Activated T-helper 9 cell treated with anti-CD3 and anti-CD28 coated beads, Interleukin-2, amount 50 U/mL, for 16 hours (primary cell): ENCODE measurements at places on chromosomes 1 and 21.

DNA sequence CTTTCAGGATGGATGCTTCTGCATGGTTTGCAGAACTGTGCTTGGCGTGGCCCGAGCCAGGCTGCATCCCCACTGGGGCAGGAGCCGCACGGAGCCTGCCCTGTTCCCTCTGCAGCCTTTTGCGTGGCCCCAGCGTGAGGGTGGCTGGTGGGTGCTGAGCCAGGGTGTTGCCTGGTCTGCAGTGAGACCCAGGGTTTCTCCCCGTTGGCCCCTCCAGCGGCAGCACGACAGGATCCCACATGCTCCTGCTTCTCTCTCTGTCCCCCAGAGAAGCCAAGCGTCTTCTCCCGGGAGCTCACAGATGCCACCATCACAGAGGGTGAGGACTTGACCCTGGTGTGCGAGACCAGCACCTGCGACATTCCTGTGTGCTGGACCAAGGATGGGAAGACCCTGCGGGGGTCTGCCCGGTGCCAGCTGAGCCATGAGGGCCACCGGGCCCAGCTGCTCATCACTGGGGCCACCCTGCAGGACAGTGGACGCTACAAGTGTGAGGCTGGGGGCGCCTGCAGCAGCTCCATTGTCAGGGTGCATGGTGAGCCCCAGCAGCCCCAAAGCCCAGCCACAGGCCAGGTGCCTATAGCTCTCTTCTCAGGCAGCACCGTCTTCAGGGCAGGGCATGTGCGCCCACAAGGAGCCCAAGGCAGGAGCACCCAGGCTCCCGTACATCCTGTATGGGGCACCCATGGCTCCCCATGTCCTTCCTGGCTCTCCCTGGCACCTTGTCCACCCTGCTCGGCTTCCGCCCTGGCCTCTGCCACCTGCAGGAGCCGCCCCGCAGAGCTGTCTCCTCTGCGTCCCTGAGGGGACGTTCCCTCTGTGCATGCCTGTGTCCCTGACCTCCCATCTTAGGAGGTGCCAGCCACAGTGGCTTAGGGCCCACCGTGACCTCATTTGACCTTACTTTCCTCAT, 78.9 kb downstream of the OBSCN start:
- no peak for DNase-seq

DNA sequence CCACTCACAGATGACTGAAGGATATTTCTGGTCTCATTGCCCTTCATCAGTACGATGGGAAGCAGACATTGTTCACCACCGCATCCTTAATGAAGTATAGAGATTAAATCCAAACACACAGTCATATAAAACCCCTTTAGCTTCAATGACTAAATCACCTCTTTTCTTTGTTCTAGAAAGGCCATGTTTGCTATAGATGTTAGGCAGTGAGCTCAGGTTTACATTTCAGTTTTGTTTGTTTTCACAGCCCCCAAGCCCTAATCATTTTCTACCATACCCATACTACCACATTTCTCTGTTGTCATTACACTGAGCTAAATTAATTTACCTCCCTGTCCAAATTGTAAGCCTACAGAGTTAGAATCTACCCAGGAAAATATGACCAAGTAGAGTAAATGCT, 385.1 kb downstream of the NTNG1 start:
- no peak for DNase-seq

DNA sequence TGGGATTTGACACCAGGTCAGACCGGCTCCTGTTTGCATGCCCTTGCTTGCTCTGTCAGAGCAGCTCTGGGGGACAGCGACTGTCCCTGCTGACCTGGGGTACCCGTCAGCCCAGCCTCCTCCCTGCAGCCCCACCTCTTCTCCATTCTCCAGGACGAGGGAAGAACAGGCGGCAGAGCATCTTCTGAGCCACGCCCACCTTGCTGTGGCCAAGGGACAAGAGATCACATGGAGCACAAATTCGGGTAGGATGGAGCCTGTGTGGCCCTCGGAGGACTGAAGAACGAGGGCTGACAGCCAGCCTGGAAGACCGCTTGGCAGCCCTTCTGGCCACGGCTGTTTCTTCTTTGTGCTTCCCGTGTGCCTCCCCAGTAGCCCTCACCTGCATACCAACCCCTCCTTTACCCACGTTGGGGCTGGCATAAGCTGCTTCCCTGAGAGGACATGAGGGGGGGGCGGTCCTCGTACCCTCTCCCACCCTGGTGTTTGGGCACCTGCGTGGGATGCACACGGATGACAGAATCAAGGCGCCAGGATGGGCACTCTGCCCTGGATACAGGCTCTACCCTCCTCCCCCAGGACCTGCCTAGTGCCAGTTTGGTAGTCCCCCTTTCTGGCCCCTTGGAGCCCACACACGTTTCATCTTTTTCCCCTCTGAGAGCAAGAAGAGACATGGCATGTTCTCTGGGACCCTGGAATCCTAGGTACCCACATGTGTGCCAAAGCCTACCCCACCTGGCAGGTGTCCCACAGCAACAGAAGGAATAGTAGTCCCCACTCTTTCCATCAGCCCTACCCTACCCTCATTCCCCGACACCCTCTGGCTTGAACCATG, 26.9 kb downstream of the CDK18 start:
- no peak for DNase-seq

GRCh38 chr1:160030657-160031364, 979 bp downstream of the PIGM start:
- no peak for DNase-seq

- DNase-seq, result no peak
Measured at GRCh38 chr1:68049941-68050878, at the start of gene DIRAS3. Gene DIRAS3, minus strand, starts transcription at chr1:68050627. Its CDS starts 3,330 bp downstream, at chr1:68047297.

- no peak for DNase-seq
Measured at GRCh38 chr1:33167650-33168447, 14.0 kb downstream of the TRIM62 start.

DNA sequence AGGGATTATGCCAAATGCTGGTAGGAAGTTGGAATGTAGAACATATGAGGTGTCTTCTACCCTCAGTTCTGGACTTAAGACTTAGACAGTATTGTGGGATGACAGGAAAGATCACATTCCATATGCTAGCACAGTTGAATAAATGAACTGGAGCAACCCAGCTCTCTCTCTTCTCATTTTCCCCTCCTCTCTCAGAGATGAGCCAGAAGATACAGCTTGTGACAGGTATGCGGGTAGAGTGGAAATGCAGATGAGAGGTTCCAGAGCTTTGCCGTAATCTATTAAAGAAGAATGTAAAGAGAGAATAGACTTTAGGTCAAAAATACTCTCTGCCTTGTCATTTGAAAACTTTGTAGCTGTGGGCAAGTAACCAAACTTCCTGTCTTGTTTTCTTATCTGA, 32.5 kb upstream of the HMCN1 start:
- DNase-seq, result no peak

DNA sequence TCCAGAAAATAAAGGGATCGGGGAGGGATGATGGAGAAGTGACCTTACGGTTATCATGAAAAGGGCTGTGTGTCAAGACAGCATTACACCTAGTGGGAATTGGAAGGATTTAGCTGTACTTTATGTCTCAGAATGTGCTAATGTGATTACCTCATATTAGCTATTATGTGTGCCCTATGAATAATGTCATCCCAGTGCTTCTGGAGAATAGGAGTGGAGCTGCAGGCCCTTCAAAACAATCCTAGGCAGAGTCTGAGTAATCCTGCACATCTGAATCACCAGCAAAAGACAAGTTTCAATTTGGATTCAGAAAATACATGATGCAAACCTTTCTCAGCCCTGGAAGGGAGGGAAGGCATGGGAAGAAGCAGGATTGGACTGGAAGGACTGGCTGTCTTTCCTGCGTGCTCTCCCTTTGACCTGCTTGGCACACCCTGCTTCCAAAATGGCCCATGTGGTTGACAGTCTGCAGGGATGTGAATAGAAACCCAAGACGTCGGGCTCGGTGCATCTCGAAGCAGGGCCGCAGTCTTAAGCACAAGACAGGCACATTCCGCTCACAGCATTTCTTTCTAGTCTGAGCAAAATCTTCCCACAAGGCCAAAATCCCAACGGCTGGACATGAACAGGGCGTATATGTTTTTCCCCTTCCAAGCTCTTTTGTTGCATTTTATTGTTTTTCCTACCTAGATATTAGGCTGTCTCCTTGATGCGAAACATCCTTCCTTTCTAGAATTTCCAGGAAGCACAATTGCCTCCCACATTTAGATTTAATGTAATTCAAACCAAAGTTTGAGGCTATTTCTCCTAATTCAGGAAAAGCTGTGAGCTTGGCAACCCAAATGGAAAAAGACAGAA, 54.3 kb upstream of the TARBP1 start:
- no peak for DNase-seq

DNA sequence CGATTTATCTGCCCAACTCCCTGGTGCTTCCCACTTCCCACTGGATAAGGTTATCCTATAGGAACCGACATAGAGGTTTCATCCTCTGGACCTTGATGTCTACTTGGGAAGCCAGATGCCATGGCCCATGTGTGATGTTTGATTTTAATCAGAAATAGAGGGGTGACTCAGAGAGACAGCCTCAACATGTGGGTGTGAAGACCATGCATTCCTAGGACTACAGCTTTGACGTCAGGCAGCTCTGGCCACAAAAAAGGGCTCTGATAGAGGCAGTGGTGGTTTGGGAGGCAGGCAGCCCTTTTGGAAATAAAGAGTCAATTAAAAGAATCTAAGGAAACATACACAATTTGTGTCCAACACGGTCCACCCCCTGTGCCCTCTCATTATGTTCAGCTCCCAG, 5.2 kb upstream of the SH2D2A start:
- DNase-seq, result no peak
